ENCODE measurements at places on chromosomes 5 and 9.

DNA sequence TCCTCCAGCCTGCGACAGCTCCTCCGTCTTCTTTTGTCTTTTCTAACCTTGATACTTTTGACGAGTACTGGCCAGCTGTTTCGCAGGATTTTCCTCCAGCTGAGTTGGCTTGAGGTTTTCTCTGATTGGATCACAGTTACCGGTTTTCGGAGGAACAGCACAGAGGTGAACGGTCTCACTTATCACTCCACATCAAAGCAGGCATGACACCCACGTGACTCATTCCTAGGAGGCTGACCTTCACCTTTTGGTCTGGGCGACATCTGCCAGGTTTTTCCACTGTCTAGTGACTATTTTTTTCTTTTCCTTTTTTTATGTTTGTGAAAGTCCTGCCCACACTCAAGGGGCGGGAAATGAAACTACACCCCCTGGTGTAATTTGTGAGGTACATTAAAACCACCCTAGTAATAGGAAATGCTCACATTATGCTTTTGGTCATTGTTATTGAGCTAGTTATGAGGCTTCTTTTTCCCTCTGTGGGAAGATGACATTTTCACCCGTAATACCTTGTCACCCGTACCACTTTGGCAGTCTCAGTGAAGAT, 319.2 kb downstream of the GADD45G start:
- no peak for DNase-seq

- no peak for DNase-seq
These were observed 297.8 kb downstream of the EPB41L4A start for GRCh38 chr5:112121258-112121657.

DNA sequence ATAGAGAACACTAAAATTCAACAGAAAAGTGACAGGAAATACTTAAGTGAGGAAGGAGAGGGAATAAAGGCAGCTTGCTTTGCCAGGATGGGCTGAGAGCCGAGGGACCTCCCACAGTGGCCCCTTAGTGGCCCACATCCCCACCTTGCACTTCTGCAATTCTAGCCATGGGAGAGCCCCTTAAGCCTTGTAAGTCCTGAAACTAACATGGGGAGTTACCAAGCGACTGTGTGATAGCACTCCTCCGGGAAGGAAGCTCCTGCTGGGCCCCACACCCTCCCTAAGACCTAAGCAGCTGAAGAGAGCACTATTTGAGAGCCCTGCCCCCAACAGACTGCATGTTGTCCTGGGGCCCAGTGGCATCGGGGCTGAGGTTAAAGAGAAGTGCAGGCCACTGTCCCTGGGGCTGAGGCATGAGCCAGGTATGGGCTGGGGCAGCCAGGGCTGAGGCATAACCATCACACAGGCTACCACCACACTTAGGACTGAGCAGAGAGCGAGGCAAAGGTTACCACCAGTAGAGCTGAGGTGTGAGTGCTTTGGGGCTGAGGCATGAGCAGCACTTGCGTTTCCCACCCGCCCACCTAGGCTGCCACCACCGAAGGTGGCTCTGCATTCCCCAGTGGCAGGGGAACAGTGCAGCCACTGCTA, 301.8 kb upstream of the TRPC7 start:
- no peak for DNase-seq

DNA sequence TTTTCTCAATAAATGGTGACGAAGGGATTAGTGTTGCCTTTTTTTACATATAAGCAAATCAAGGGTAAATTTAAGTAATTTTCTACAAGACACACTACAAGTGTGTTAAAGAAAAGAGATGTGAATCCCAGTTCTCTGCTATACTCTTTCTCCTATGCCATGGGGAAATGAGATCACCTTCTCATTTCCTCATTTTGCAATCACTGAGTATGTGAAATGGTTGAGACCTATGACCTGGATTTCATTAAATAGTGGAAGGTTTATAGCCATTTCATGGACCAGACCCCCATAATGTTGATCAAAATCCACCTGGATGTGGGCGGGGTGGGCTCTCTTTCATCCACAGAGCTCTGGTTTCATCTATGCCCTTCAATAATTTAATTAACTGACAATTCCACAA, 66.9 kb upstream of the SLIT3 start:
- DNase-seq = no peak

DNA sequence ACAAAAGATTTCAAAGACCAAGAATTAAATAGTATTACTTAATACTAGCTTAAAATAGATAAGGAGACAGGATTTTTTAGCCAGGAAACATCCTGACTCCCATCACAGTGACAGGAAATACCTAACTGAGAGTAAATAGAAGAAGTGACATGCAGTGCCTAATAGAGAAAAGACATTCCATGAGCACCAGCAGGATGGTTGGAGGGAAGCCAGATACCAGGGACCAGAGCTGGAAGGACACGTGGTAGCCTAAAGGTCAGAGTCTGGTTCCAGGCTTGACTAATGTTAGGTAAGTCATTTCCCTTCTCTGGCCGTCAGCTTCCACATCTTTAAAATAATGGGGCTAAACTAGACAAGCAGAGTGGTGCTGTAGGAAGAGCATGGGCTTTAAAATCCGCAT, 41.6 kb downstream of the CDK5RAP2 start:
- no peak for DNase-seq

DNA sequence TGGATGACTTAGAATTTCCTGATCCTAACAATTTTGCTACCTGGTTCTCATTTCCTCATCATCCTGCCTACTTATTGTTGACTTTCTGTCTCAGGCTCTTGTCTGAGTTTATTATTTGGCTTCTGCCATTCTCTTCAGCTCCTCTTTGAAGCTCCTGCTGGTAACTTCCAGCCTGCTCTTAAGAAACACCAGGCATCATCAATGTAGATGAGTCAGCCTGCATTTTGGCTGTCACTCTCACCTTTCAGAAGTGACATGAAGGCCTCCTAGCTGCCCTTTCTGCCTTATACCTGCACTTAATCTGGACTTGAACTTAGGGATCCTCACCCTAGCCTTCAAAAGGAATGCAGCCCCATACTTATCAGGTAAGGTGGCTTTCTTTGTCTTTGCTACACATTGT, 551.8 kb upstream of the ZNF608 start:
- DNase-seq = no peak

DNA sequence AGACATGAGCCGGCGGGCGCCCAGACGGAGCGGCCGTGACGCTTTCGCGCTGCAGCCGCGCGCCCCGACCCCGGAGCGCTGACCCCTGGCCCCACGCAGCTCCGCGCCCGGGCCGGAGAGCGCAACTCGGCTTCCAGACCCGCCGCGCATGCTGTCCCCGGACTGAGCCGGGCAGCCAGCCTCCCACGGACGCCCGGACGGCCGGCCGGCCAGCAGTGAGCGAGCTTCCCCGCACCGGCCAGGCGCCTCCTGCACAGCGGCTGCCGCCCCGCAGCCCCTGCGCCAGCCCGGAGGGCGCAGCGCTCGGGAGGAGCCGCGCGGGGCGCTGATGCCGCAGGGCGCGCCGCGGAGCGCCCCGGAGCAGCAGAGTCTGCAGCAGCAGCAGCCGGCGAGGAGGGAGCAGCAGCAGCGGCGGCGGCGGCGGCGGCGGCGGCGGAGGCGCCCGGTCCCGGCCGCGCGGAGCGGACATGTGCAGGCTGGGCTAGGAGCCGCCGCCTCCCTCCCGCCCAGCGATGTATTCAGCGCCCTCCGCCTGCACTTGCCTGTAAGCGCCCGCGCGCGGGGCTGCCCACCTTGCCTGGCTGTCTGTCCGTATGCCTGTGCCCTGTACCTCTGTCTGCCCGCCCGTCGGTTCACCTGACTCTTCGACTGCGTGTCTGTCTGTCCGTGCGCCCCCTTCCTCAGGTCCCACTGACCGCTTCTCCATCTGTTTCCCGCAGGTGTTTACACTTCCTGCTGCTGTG, 412 bp downstream of the FGF18 start:
- DNase-seq = peak; percentile 87

DNA sequence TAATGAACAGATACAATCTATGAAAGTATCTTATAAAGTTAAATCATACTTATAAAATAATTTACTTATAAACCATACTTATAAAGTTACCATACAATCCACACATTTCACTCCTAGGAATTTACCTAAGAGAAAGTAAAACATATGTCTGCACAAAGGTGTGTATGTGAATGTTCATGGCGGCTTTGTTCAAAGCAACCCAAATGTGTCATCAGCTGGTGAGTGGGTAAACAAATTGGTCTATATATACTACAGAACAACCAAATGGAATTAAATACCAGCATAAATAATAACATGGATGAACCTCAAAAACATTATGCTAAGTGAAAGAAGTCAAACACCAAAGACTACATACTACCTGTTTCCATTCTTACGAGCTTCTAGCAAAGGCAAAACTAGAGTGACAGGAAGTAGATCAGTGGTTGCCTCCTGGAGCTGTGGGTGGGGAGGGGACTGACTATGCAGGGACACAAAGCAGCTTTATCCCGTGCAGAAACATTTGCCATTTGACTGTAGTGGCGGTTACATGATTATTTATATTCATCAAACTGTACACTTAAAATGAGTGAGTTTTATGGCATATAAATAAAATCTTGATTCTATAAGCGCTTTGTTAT, 10.6 kb downstream of the TRAF1 start:
- no peak for DNase-seq

GRCh38 chr5:136560126-136560525, 194.8 kb upstream of the TRPC7 start:
- no peak for DNase-seq

- no peak for DNase-seq
These were observed 542 bp upstream of the TRIM52 start for GRCh38 chr5:181261320-181262049.

DNA sequence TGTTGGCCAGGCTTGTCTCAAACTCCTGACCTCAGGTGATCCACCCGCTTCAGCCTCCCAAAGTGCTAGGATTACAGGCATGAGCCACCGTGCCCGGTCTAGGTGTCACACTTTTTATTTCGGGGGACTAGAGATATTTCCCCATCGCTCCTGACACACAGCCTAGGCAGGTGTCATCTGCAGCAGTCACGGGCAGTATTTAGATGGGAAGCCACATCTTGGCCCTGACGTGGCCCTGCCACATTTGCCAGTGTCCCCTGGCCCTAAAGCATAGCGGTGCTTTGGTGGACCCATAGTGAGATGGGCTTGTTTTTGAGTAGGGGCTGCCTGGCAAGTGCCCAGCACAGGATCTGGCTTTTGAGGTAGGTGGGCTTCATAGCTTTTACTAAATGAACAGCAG, 45.0 kb upstream of the LRRTM2 start:
- DNase-seq = no peak

DNA sequence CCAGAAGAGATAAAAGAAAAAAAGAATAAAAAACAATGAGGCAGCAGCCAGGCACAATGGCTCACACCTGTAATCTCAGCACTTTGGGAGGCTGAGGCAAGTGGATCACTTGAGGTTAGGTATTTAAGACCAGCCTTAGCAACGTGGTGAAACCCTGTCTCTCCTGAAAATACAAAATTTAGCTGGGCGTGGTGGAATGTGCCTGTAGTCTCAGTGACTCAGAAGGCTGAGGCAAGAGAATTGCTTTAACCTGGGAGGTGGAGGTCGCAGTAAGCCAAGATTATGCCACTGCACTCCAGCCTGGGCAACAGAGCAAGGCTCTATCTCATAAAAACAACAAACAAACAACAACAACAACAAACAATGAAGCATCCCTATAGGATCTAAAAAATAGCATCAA, 121.5 kb downstream of the HMHB1 start:
- no peak for DNase-seq

DNA sequence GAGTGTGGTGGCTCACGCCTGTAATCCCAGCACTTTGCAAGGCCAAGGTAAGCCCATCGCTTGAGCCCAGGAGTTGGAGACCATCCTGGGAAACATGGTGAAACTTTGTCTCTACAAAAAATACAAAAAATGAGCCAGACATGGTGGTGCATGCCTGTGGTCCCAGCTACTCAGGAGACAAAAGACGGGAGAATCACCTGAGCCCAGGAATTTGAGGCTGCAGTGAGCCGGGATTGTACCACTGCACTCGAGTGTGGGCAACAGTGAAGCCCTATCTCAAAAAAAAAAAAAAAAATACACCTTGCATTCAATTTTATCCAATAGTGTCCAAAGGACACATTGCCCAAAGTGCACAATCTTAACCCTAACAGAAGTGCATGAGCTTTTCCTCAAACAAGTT, 372.8 kb downstream of the CDH12 start:
- no peak for DNase-seq

DNA sequence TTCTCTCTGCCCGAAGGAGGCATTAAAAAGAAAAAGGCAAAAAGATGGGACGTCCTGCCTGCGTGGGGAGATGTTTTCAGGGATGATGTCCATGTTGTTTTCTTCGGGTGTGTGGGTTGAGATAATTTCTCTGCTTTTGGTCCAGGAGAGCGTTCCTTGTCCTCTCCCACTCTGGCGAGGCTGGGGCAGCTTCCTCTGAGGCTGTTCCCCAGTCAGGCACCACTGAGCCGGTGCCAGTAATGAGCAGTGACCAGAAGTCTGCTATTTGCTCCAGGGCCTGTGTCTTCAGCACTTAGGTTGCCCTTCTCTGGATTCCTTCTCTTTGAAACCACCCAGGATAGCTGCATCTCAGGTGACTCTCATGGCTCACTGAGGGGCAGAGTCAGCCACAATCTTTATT, 71.5 kb downstream of the ACER2 start:
- DNase-seq = no peak

- no peak for DNase-seq
These were observed 146.1 kb downstream of the GAS1 start for GRCh38 chr9:86801246-86801645.

DNA sequence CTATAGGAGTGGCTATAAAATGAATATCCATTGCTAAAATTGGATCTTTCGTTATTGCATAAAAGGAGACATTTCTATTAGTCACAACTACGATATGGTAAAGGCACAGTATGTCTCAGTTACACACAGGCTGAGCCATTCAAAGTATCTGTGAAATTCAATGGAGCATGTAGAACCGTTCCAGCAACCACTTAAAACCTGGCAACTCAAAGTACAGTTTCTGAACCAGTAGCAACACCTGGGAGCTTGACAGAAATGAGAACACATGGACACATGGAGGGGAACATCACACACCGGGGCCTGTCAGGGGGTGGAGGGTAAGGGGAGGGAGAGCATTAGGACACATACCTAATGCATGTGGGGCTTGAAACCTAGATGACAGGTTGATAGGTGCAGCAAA, 15.4 kb downstream of the POC5 start:
- no peak for DNase-seq

DNA sequence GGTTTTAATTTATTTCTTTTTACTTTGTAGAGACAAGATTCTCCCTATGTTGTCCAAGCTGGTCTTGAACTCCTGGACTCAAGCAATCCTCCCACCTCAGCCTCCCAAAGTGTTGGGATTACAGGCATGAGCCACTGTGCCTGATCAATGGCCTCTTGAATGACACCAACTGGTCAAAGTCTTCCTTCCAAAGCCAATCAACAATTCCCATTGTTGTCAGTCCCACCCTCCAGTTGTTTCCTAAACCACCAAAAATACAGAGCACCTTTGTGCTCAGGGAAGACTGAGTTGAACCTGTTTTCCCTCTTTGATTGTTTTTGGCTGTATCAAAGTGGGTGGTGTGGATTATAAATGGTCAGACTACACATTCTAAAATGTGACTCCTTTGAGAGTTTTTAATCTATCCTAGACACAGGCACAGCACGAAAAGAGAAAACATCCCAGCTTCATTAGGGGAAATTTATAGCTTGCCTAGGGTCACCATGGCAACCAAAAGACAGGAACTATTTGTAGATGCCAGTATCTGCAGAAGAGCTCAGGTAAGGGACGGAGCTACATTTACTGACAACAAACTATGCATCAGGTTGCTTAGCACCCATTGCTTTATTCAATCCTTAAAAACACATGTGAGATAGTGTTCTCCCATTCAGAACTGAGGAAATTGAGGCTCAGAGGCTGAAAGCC, 27.6 kb upstream of the ATP6V1G1 start:
- DNase-seq = no peak

Measured in 8988T (cell line).